ENCODE measurements at places on chromosomes 7 and 10. TPM values are rescaled to one million over a fixed set of nuclear protein-coding genes. Genes with fewer than 3 reads are reported as not detected.

DNA sequence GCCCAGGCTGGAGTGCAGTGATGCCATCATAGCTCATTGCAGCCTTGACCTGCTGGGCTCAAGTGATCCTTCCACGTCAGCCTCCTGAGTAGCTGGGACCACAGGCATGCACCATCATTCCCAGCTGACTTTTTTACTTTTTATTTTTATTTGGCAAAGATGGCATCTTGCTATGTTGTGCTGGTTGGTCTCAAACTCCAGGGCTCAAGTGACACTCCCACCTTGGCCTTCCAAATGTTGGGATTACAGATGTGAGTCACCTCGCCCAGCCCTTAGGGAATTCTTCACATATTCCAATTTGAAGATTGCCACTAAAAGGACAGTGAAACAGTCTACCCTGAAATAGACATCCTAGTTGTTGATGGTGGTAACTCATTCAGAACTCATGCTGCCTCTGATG lies 27.7 kb downstream of the SUGCT start:
- no peaks in the 10 kb centered on the region for H3K27me3 ChIP-seq

DNA sequence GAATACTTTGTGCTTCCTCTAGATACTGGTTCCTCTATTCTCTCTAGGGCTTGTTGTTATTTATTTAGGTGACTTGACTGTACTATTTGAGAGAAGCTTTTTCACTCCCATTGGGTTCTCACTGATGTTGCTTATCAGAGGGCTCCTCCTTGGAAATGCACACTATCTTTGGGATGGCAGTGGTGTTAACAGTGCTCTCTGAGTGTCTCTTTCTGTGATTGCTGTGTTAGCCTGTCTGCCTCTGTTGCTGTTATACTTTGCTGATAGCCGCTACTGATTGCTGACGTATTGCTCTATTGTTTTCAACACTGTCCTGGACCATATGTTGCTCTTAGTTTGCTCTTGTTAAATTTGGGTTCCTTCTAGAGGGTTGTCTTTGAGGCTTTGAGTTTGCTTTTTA lies 34.7 kb downstream of the ZNF33A start:
- ATAC-seq: no peak
- H3K4me1 ChIP-seq: no peaks in the 10 kb centered on the region
- H3K4me3 ChIP-seq: no peak overlapping the region
- H3K27me3 ChIP-seq: no peaks in the 10 kb centered on the region

- no peaks in the 10 kb centered on the region for H3K4me1 ChIP-seq
- no peaks in the 10 kb centered on the region for H3K36me3 ChIP-seq
- no peak overlapping the region for H3K27ac ChIP-seq
- peak; percentile 57 for ATAC-seq
- H3K4me3 ChIP-seq: no peak overlapping the region
Measured at GRCh38 chr7:124784879-124785818, 19.6 kb upstream of the GPR37 start.

DNA sequence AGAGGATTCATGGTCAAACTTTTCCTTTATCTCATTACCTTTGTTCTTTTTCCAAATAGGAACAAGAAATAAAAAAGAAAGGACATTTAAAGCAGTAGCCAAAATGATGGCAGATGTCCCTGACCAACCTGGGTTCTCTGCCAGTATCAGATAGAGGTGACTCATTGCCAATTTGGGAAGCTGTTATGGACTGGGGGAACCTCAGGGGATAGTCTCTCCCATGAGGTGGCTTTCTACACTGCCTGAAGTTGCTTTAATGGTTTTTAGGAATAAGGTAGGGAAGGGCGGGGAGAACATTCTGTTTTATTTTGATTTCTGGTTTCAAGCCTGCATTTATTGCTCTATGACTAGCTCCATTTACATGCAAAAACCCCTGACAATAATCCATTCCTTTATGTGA lies 457.9 kb upstream of the TPK1 start:
- H3K27me3 ChIP-seq: no peaks in the 10 kb centered on the region
- no peak overlapping the region for H3K27ac ChIP-seq

DNA sequence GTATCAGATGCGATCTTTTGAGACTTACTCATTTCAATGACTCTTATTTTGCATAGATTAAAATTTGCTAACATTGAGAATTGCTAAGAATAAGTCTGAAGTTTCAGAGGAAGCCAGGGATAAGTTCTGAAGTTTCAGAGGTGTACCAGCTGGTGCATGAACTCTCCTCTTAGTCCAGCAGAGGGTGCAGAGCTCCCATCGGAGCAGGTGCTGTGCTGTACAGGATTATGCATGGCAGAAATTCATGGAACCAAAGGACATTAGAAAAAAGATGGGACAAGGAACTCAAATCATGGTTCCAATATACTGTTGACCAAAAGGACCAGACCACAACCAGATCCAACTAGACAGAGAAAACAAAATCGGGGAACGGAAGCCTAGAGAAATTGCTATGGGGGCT lies 41.9 kb downstream of the MGAM2 start:
- H3K27me3 ChIP-seq: no peaks in the 10 kb centered on the region
- H3K27ac ChIP-seq: no peak overlapping the region
- no peaks in the 10 kb centered on the region for H3K4me1 ChIP-seq
- H3K36me3 ChIP-seq: no peaks in the 10 kb centered on the region

DNA sequence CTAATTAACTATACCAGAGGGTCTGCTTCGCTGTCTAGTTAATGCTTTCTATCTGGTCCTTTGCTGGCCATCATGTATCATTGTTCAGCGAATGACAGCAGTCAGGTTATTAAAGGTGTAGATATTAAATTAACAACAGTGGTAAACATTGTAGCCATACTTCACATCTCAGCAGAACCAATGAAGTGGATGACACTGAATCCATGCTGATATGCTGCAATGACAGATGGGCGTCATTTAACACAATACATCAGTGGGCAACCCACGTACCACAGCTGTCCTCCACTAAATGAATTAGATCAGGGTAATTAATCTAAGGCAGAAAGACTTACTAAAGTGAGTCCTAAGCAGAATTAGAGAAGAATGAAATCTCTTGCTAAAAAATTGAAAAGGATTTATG lies 767.2 kb downstream of the NXPH1 start:
- H3K36me3 ChIP-seq: no peaks in the 10 kb centered on the region
- H3K27ac ChIP-seq: no peak overlapping the region
- no peak for ATAC-seq
- H3K27me3 ChIP-seq: no peaks in the 10 kb centered on the region
- H3K4me3 ChIP-seq: no peak overlapping the region
- no peaks in the 10 kb centered on the region for H3K4me1 ChIP-seq

DNA sequence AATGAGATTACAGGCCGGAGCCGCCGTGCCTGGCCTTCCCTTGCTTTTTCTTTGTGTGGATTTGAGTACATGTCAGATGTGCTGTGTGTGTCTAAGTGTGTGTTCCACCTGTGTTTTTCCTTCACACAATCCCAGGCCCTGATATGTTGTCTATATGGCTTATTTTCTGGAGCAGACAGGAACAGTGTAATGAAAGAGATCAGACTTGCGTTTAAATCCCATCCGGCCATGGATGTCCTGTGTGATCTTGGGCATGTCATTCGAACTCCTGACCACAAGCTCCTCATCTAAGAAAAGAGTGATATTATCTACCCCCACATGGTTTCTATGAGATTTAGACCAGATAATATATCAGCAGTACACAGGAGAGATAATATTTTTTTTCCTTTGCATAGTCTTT lies 37.2 kb downstream of the APBB1IP start:
- no peaks in the 10 kb centered on the region for H3K36me3 ChIP-seq
- H3K27ac ChIP-seq: no peak overlapping the region
- ATAC-seq: no peak
- no peaks in the 10 kb centered on the region for H3K4me1 ChIP-seq
- H3K27me3 ChIP-seq: no peaks in the 10 kb centered on the region
- H3K4me3 ChIP-seq: no peak overlapping the region

- H3K27ac ChIP-seq: no peak overlapping the region
- no peaks in the 10 kb centered on the region for H3K4me1 ChIP-seq
- no peaks in the 10 kb centered on the region for H3K36me3 ChIP-seq
- no peak for ATAC-seq
- no peak overlapping the region for H3K4me3 ChIP-seq
- no peaks in the 10 kb centered on the region for H3K27me3 ChIP-seq
Measured at GRCh38 chr7:85997515-85997914, 646.2 kb upstream of the GRM3 start.

- no peak overlapping the region for H3K4me3 ChIP-seq
- H3K4me1 ChIP-seq: no peaks in the 10 kb centered on the region
- H3K36me3 ChIP-seq: no peaks in the 10 kb centered on the region
- no peaks in the 10 kb centered on the region for H3K27me3 ChIP-seq
- H3K27ac ChIP-seq: no peak overlapping the region
Measured at GRCh38 chr10:63919575-63920279, 398.5 kb downstream of the REEP3 start.

GRCh38 chr10:47092831-47093230 lies 181.6 kb downstream of the PTPN20 start:
- no peak overlapping the region for H3K27ac ChIP-seq
- no peaks in the 10 kb centered on the region for H3K4me1 ChIP-seq
- no peaks in the 10 kb centered on the region for H3K27me3 ChIP-seq

DNA sequence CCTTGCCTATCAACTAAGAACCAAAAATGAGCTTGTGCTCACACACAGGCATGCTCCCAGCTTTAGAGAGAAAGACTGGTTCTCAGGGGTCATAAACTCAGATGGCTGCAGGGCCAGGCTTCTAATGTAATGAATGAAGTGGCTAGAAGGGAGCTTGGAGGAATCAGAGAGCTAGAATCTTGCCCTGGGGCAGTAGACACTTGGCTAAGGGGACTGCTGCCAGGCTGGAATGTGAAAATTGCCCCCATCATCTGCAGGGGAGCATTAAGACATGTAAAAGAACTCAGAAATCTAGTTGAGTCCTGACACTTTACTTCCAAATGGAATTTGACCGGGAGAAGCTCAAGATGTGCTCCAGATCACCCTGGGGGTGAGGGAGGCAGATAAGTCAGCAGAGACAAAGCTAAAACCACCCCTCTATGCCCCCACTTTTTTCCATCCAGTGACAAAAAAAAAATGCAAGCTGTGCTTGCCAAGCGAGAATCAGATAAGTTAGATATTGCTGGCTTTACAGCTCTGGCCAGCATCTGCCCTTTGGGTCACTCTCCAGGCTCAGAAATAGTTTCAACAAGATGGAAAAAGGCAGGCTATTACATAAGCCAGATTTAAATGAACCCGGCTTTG lies 2.3 kb upstream of the SLC16A9 start:
- no peak overlapping the region for H3K27ac ChIP-seq
- H3K4me1 ChIP-seq: no peaks in the 10 kb centered on the region
- H3K27me3 ChIP-seq: peaks cover 7% of the 10 kb centered on the region
- ATAC-seq: no peak
- H3K4me3 ChIP-seq: no peak overlapping the region

GRCh38 chr7:27890205-27890849 lies 150.4 kb downstream of the TAX1BP1 start:
- no peak overlapping the region for H3K27ac ChIP-seq
- no peaks in the 10 kb centered on the region for H3K4me1 ChIP-seq
- no peak for ATAC-seq
- H3K4me3 ChIP-seq: no peak overlapping the region

- H3K27ac ChIP-seq: no peak overlapping the region
- H3K4me3 ChIP-seq: no peak overlapping the region
- H3K4me1 ChIP-seq: no peaks in the 10 kb centered on the region
Measured at GRCh38 chr10:80924063-80924952, 386.6 kb downstream of the SH2D4B start.

DNA sequence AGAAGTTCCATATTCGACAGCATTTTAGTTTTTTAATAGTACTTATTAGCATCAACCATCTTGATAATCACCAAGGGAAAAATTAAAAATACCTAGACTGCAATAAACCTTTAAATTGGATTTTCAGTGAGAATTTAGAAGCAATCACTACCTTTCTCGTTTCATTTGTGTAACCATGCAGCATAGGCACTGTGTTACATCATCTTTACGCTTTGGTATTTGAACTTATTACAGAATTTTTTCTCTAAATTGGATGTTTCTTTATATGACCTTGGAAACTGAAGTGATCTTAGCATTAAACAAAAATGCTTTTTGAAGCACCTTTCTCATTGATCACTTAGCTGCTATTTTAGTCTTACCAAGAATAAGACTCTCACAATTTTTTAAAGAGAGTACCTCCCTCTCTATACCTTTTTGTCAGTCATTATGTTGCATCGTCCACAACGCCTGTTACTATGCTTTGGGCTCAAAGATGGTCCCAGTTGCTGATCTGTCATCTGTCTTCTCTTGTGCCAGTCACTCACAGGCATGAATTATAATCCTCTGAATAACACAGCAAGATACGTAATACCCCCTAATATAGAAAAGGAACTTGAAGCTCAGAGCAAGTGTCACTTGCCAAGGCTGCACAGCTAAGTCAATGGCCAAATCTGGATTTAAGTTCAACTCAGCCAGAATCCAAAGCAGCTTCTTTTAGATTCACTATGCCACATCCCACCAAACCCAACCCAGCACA lies 19.6 kb upstream of the ASCC1 start:
- H3K36me3 ChIP-seq: peaks cover 78% of the 10 kb centered on the region
- H3K27ac ChIP-seq: no peak overlapping the region
- no peaks in the 10 kb centered on the region for H3K27me3 ChIP-seq
- H3K4me3 ChIP-seq: no peak overlapping the region

GRCh38 chr10:61662794-61663259 lies at the start of gene CABCOCO1:
CABCOCO1 (plus strand) TSS chr10:61662929; CDS start chr10:61662973, 44 bp downstream.
- peak within 1 kb of the TSS; percentile 70 for H3K4me3 ChIP-seq
- peak within 1 kb of the TSS; percentile 81 for H3K27ac ChIP-seq
- no peaks in the 10 kb centered on the region for H3K36me3 ChIP-seq

The CALCR gene
- total RNA-seq: not detected

The WDR91 gene
- 34.7 TPM for total RNA-seq

The SPAG6 gene
- total RNA-seq: not detected

The TMEM229A gene
- 0.62 TPM for total RNA-seq

The EBLN1 gene
- not detected for total RNA-seq

The EGFR gene
- 106 TPM for total RNA-seq

The PLAC9 gene
- 25.2 TPM for total RNA-seq

The PHTF2 gene
- 17.5 TPM for total RNA-seq

The IFIT3 gene
- total RNA-seq: 9.5 TPM

The GARIN1A gene
- 1.5 TPM for total RNA-seq

The CD36 gene
- 284 TPM for total RNA-seq

The MMD2 gene
- total RNA-seq: not detected
